Type B pancreatic cell (in vitro differentiated cells): ENCODE measurements at places on chromosomes 4 and X.

GRCh38 chr4:142413485-142413884 lies 432.6 kb downstream of the INPP4B start:
- no peak for DNase-seq

- no peak for DNase-seq
Measured at GRCh38 chr4:52199574-52200338, 148.7 kb downstream of the SPATA18 start.

DNA sequence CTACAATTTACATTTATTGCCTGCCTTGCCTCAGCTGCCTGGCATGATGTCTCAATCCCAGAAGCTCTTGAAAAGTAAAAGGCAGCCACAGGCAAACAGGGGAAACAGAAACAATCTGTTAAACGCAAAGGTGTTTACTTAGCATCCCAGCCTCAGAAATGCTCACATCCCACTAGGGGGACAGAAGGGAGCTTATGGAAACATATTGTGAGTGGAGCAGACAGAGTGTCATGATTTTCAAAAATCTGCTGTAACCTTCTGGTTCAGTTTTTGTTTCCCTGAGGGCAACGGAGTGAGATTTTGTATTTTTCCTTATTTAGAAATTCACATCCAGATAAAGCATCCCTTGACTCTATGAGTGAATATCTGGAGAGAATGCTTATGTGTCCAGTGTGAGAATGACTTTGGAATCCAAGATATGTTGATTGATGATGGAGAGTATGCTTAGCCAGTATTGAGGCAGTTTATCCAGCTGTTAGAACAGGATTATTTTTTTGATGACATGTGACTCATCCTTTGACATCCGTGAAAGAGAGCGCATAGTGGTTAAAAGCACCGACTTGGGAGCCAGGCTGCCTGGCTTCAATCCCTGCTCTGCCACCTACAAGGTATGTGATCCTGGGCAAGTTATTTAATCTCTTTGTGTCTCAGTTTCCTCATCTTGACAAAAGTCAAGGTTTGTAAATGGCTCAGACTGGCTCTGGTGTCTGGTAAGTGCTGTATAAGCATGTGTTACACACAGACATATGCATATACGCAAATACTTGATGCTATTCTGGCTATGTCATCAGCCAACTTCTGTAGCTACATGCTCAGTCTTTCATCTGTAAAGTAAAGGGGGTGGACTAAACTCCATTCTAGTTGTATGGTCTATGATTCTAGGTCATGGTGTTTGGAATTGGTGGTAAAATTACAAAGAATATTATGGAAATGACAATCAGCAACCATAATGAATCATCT lies 381.2 kb downstream of the RAPGEF2 start:
- DNase-seq, result no peak

GRCh38 chr4:150302553-150302952 lies 224.3 kb downstream of the DCLK2 start:
- no peak for DNase-seq

GRCh38 chrX:40449396-40449795 lies 131.4 kb upstream of the ATP6AP2 start:
- DNase-seq, result no peak
